ENCODE measurements at places on chromosomes 16 and 17.

- H3K4me3 ChIP-seq, result no peak overlapping the region
- ATAC-seq, result no peak
- peaks cover 96% of the 10 kb centered on the region for H3K36me3 ChIP-seq
- no peak overlapping the region for H3K27ac ChIP-seq
- H3K27me3 ChIP-seq, result no peaks in the 10 kb centered on the region
- H3K4me1 ChIP-seq, result no peaks in the 10 kb centered on the region
Observed at GRCh38 chr16:89146211-89147005, 25.1 kb upstream of the CDH15 start.

- H3K4me3 ChIP-seq, result peak overlapping the region; percentile 0
- no peaks in the 10 kb centered on the region for H3K4me1 ChIP-seq
- peak; percentile 83 for ATAC-seq
- H3K36me3 ChIP-seq, result peaks cover 6% of the 10 kb centered on the region
- no peaks in the 10 kb centered on the region for H3K27me3 ChIP-seq
Observed at GRCh38 chr17:2406903-2407790, 6.3 kb upstream of the MNT start.

GRCh38 chr16:29290631-29291247, 115.8 kb downstream of the NPIPB11 start:
- H3K36me3 ChIP-seq, result no peaks in the 10 kb centered on the region
- H3K27ac ChIP-seq, result peak overlapping the region; percentile 87
- peak; percentile 93 for ATAC-seq
- H3K27me3 ChIP-seq, result no peaks in the 10 kb centered on the region

DNA sequence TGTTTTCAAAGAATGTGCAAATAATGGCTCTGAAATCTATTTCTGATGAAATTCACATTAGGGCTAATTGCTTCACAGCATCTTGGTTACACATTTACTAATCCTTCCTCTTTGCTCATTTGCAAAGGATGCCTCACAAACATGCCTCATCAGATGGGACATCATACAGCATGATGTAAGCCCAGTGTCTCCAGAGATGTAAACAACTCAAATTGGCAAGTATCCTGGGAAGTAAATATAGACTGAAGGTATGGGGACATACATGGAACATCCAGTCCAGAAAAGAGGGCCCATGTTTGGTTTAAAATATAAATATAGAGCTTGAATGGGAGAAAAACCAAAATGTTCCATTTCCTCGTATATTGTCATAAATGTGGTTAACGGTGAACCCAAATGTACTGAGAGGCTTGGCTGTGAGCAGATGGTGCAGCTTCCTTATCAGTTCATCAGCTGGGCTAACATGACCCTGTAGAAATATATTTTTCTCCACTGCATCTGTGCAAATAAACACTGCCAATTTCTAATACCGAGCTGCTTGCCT, 142.9 kb upstream of the NUDT7 start:
- H3K27ac ChIP-seq, result no peak overlapping the region
- no peak for ATAC-seq

DNA sequence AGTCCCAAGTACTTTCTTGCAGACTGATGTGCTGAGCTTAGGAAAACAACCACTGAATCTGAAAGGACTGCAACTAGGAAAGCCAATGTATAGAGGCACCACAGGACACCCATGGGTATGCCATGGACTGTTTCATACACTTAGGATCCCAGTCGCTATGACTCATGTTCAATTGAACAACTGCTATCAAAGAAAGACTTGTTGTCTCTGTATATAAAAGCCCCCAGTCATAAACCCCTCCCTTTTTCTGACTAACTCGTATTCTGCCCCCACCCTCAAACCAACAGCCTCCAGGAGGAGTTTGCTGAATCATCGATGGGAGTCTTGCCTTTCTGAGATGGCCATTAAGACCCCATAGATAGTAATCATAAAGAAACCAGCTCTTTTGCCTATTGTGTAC, 205.4 kb downstream of the ANKFN1 start:
- no peaks in the 10 kb centered on the region for H3K27me3 ChIP-seq
- H3K27ac ChIP-seq, result no peak overlapping the region
- no peaks in the 10 kb centered on the region for H3K36me3 ChIP-seq
- no peaks in the 10 kb centered on the region for H3K4me1 ChIP-seq
- H3K4me3 ChIP-seq, result no peak overlapping the region

DNA sequence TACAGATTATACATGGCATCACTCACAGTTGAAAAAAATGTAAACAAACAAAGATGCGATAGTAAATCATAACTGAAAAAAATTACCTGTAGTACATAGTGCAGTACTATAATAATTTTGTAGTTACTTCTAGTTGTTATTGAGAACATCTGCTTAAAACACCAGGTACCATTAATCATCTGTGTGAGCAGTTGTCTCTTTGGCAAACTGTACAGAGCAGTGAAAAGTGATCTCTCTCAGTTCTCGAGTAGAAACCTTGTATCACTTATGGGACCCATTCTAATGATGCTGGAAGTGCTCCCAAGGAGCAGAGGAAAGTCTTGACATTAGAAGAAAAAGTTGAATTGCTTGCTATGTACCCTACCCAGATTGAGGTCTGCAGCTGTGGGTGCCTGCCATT, 8.9 kb upstream of the TENT4B start:
- H3K27ac ChIP-seq, result no peak overlapping the region
- H3K4me3 ChIP-seq, result no peak overlapping the region
- H3K4me1 ChIP-seq, result peaks cover 9% of the 10 kb centered on the region

DNA sequence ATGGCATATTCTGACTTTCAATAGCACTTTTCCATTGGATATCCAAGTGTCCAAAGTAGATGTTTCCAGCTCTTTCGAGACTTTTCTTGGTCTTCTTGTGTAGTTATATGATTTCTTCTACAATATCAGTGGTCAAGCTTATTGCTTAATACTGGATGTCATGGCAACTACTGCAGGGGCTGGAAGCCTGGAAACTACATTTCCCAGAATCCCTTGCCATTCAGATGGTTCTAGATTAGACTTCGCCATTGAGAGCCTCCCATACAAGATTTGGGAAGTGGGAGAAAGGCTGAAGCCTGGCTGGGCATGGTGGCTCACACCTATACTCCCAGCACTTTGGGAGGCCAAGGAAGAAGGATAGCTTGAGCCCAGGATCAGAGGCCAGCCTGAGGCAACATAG, 153.6 kb downstream of the C16orf95 start:
- no peak overlapping the region for H3K4me3 ChIP-seq
- no peaks in the 10 kb centered on the region for H3K4me1 ChIP-seq
- no peak for ATAC-seq
- peaks cover 46% of the 10 kb centered on the region for H3K27me3 ChIP-seq

- ATAC-seq, result no peak
- H3K27me3 ChIP-seq, result no peaks in the 10 kb centered on the region
- H3K4me3 ChIP-seq, result no peak overlapping the region
- no peaks in the 10 kb centered on the region for H3K4me1 ChIP-seq
- H3K27ac ChIP-seq, result no peak overlapping the region
- H3K36me3 ChIP-seq, result no peaks in the 10 kb centered on the region
Observed at GRCh38 chr17:7192271-7192937, 13.2 kb upstream of the ASGR1 start.

DNA sequence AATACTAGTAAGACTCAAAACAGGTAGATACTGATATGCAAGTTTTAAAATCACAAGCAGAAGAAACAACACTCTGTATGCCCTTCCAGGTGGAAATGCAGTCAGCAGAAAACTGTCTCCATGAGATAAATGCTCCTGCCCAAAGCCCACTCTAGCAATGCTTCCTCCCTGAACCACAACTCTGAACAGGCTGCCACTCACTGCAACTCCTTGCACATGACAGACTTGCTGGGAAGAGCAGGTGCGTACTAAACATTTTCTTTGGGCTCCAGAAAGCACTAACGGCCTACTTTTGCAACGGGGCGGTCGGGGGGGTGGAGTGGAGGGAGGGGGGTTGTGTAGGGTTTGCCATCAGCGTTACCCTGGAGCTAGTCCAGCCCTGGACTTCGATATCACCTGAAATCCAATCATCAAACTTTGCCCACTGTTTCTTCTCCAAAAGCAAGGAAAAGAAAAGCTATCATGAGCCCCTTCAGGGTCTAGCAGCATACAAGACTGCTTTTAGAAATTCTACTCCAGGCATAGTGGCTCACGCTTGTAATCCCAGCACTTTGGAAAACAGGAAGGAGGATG, 46.1 kb downstream of the ANKRD11 start:
- peaks cover 62% of the 10 kb centered on the region for H3K4me1 ChIP-seq
- no peak overlapping the region for H3K4me3 ChIP-seq
- ATAC-seq, result no peak
- no peaks in the 10 kb centered on the region for H3K36me3 ChIP-seq

GRCh38 chr16:24035127-24035842, 199.5 kb downstream of the PRKCB start:
- H3K27ac ChIP-seq, result no peak overlapping the region
- no peak for ATAC-seq
- no peaks in the 10 kb centered on the region for H3K36me3 ChIP-seq
- H3K27me3 ChIP-seq, result peaks cover 45% of the 10 kb centered on the region
- no peak overlapping the region for H3K4me3 ChIP-seq

DNA sequence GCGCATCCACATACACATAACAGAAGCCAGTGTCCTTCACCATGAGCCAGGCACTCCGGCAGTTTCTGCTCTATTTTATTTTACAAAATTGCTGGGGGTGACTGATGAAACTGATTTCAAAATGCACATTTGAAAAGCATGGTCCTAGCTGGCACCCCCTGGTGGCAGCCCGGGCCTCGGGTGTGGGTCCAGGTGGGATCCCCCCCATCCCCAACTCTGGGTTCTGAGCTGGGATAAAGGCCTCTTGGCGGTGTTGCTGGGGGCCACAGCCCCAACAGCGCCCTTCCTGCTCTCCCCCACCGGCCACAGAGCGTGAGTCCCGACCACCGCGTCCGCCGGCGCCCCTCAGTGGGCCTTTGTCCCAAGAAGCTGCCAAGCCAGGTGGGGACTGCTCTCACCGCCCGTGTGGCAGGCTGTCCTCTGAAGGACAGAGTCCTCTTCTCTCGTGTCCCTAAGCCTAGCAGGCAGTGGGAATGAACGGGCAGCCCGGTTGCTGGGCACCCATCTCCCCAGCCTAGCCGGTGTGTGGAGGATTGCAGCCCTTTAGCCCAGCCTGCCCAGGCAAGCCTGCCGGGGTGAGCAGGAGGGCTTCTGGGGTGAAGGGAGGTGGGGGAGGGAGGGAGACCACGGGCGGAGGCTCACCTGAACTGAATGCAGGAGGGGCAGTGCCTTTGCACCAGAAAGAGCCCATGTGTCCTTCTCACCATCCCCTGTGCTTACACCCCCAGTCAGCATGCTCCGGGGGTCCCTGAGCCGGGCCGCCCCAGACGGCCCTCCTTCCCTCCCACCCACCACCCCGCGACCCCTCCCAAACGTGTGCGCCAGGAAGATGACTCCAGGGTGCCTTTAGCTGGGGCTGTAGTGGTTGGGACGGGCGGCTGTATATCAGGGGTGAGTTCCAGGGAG, 898 bp downstream of the SNAI3 start:
- peaks cover 100% of the 10 kb centered on the region for H3K27me3 ChIP-seq
- H3K4me1 ChIP-seq, result no peaks in the 10 kb centered on the region
- no peaks in the 10 kb centered on the region for H3K36me3 ChIP-seq
- no peak overlapping the region for H3K27ac ChIP-seq
- peak; percentile 5 for ATAC-seq

Measured in gastroesophageal sphincter (tissue), 4 donors.